ENCODE measurements at places on chromosomes 6 and 20.

DNA sequence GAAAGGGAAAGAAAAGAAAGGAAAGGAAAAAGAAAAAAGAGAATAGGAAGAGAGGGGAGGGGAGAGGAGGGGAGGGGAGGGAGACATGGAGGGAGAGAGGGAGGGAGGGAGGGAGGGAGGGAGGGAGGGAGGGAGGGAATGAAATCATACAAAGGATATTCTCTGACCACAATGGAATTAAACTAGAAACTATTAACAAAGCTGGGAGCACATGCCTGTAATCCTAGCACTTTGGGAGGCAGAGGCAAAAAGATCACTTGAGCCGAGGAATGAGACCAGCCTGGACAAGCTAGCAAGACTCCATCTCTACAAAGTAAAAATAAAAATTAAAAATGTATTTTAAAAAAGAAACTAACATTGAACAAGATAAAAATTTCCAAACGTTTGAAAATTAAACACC, 62.8 kb downstream of the ILRUN start:
- DNase-seq, result no peak

- DNase-seq, result no peak
These were observed 31.2 kb upstream of the APCDD1L start for GRCh38 chr20:58546416-58546711.

DNA sequence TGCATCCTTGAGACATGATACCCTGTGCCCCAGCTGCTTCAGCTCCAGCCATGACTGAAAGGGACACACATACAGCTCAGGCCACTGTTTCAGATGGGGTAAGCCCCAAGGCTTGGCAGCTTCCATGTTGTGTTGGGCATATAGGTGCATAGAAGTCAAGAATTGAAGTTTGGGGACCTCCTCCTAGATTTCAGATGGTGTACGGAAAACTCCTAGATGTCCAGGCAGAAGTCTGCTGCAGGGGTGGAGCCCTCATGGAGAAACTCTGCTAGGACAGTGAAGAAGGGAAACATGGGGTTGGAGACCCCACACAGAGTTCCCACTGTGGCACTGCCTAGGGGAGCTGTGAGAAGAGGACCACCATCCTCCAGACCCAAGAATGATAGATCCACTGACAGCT, 1379.0 kb upstream of the MAP3K7 start:
- no peak for DNase-seq

- DNase-seq, result peak; percentile 39
These were observed 105.0 kb downstream of the PREX1 start for GRCh38 chr20:48722737-48723191.

DNA sequence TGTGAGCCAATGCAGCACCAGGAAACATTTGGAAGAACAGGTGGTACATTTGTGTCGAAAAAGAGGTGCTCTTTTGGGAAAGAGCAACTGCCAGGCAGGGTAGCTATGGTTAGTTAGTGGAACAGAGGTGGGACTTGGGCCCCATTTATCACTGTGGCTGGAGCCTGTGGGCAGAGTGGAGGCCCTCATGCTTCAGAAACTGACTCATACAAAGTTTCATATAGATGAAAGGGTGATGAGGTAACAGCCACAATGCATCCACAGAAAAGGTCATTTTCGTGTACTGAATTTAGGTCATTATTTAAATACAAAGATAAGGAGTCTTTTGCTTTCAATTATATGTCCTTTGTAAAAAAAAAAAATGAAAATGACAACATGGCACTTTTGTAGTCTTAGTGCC, 76.4 kb upstream of the HS3ST5 start:
- DNase-seq, result no peak

DNA sequence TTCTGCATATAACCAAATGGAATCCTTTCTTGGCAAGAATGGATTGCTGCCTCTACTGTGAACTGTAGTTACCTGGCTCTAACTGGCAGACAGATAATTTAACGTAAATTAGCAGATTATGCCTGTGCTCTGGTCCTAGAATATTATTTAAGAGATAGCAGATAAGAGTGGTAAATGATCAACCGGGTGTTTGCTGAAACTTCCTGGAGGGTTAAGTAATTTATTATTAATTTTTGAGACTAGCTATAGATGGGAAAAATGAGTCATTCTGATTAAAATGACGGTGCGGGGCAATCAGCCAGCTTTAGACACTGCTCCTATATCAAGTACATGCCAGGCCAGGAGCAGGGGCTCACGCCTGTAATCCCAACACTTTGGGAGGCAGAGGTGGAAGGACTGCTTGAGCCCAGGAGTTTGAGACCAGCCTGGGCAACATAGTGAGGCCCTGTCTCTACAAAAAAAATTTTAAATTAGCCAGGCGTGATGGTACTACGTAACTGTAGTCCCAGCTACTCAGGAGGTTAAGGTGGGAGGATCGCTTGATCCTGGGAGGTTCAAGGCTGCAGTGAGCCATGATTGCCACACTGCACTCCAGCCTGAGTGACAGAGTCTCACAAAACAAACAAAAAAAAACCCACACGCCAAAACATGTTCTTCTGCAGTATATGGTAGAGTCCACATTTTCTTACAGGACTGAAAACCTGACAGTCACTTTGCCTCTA, 22.6 kb downstream of the B4GALT5 start:
- peak; percentile 59 for DNase-seq

GRCh38 chr6:90444160-90444714, 142.6 kb downstream of the MAP3K7 start:
- no peak for DNase-seq

- DNase-seq, result no peak
These were observed 3.1 kb upstream of the HECA start for GRCh38 chr6:139131736-139132280.

DNA sequence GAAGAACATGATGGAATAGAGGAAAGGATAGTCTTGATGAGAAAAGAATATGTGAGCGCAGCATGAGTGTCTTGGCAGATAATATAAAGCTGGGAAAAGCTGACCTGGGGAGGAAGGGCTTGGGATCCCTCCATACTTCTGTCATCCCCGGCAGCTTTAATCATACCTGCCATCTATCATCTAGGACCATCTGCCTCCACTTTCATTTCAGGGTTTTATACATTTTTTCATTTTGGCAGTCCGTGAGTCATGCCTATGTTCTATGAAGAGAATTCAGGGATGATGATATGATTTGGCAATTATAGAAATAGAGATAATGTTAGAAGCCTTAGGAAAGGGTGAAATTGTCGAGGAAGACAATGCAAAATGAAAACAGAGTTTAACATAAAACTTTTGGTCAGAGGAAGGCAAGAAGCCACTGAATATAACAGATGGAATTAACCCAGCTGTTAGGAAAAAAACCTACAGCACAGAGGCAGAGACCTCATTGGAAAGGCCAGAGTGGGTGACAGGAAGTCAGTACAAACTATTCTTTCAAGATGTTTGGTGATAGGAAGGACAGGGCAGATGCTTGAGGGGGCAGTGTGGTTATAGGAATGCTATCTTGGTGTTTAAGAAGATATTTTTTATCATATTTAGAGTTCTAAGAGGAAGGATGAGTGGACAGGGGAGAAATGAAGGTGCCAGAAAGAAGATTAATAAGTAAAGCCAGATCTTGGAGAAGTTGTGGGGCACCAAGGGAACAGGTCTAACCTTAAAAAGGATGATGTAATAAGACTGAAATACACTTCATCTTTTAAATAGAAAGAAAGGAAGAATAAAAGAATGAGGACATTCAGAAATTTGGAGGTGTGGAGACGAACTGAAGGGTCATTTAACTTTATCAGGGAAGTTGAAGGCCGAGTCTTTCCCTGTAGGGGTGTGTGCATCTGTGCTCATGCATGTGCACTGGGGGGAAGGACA, 37.8 kb downstream of the MARCKS start:
- DNase-seq, result peak; percentile 67

- DNase-seq, result no peak
These were observed 31.5 kb downstream of the PACSIN1 start for GRCh38 chr6:34497411-34497810.

- no peak for DNase-seq
These were observed 225.3 kb upstream of the FAM83B start for GRCh38 chr6:54621285-54621684.

DNA sequence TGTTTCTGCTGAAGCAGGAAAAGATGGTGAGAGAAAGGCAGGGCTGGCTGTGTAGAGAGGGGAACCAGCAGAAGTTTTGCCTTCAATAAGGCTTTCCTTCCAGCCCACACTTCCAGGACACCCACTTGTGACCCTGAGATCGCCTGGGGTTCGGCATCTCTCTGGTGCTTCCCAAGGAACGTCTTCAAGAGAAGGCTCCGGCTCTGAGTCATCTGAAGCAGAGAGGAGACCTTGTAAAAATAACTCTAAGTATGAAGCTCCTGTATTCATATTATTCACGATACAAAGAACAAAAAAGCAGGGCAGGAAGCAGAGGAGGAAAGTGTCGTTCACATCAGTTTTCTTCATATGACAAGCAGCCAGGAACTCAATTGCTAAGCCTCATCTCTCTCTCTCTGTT, 95.4 kb upstream of the MRPS10 start:
- peak; percentile 78 for DNase-seq

DNA sequence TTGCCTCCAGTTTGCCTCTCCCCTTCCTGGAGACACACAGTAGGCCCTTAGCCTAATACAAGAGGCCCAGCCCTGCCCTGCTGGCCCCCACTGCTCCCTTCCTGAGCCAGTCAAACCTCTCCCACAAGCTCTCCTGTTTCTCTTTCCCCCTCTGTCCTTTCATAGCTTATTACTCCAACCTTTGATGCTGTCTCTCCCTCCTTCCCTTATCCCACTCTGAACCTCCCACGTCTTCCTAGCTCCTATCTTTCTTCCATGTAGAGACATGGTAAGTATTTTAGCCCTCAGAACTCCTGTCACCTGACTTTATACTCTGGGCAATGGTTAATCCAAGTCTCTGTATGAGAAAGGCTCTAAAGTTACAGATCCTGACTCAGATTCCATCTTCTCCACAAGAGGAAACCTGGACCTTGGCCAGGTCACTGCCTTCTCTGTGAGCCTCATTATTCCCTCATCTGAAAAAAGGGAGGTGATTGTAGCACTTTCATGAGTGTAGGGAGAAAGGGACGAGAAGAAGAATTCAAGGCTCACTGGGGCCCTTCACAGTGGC, 6.7 kb downstream of the TGIF2 start:
- peak; percentile 71 for DNase-seq

DNA sequence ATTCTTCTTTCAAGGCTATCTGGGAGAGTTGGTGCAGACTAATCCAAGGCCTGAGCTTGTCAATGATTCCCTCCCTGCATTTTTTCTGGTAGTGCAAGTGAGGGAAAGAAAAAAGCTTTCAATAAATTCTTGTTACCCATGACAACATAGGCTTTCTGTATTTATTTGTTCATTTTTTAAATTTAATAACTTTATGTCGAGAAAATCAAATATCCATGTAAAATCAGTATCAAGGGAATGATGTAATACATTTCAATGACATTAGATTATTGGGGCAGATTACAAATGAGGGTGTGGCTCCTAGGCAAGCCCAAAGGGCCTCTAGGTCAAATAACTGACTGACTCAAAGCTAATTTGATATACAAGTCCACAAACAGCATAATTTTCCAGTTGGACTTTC, 104.0 kb downstream of the GJA1 start:
- no peak for DNase-seq

- no peak for DNase-seq
These were observed 32.8 kb upstream of the TFAP2B start for GRCh38 chr6:50785921-50786320.

GRCh38 chr6:70394518-70395300, 18.6 kb upstream of the FAM135A start:
- DNase-seq, result no peak

- DNase-seq, result peak; percentile 65
These were observed 86.0 kb downstream of the SESN1 start for GRCh38 chr6:109008537-109009235.

DNA sequence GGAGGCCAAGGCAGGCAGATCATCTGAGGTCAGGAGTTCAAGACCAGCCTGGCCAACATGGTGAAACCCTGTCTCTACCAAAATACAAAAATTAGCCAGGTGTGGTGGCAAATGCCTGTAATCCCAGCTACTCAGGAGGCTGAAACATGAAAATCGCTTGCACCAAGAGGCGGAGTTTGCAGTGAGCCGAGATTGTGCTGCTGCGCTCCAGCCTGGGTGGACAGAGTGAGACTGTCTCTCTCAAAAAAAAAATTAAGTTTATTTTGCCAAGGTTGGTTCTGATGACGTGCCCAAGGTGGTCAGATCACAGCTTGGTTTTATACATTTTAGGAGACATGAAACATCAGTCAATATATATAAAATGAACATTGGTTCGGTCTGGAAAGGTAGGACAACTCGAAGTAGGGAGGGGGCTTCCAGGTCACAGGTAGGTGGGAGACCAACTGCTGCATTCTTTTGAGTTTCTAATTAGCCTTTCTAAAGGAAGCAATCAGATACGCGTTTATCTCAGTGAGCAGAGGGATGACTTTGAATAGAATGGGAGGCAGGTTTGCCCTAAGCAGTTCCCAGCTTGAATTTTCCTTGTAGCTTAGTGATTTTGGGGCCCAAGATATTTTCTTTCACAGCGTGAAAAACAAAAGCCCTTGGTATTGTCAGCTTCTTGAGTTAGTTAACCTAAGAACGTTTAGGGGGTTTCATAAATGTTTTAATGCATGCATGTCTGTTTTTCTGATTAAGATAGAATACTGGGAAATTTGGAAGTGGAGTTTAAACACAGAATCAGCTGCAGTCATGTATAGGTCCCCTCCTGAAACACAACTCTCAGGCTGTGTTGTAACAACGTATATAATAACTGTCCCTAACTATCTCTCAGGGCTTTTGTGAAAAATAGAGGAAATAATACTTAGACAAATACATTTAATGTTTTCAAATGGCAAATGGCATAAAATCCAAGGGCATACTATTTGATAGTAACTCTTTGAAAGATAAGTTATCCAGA, 16.7 kb downstream of the ACOT13 start:
- DNase-seq, result no peak

DNA sequence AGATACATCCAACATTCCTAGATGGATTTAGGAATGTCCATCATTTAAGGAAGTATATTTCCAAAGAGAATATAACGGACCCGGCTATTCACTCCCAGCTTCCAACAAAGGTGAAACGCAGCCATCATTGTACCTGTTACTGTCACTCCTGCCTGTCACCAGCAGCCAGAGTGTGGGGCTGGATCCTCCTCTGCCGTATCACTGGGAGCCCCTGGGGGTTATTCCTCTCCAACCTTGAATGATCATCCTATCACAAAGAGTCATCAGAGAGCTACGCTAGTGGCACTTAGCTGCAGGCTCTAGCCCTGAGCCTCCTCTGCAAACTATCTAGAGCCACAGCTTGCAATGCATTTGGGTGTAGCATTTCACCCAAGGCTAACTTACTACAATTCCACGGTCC, 73.6 kb upstream of the NHSL1 start:
- DNase-seq, result no peak

DNA sequence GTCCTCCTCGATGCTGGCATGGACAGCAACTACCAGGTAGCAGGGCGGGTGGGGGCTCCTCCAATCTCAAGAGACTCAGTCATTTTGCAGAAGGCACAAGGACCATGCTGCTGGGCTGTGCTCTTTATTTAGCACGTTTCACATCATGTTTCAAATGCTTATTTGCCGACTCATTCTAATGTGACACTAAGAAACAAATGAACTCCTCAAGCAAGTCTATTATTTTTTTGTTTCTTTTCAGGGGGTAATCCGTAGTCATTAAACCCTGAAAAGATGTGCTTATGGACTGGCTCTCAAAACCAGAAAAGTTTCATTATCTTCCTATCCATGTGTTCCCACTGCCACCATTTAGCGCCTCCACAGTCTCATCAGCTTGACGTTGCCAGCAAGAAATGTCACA, 92.9 kb downstream of the ANKS1A start:
- DNase-seq, result peak; percentile 29

All from fibroblast of lung (primary cell).